CD4-positive, alpha-beta T cell (primary cell): ENCODE measurements at places on chromosomes 1 and 21. TPM values are rescaled to one million over a fixed set of nuclear protein-coding genes. Genes with fewer than 3 reads are reported as not detected.

Gene FCGR2B
- not detected for total RNA-seq

Gene TRIM33
- total RNA-seq, result 45.0 TPM

Gene ANGPTL7
- total RNA-seq, result not detected

Gene HSPG2
- 10.8 TPM for total RNA-seq

Gene ACKR1
- not detected for total RNA-seq

DNA sequence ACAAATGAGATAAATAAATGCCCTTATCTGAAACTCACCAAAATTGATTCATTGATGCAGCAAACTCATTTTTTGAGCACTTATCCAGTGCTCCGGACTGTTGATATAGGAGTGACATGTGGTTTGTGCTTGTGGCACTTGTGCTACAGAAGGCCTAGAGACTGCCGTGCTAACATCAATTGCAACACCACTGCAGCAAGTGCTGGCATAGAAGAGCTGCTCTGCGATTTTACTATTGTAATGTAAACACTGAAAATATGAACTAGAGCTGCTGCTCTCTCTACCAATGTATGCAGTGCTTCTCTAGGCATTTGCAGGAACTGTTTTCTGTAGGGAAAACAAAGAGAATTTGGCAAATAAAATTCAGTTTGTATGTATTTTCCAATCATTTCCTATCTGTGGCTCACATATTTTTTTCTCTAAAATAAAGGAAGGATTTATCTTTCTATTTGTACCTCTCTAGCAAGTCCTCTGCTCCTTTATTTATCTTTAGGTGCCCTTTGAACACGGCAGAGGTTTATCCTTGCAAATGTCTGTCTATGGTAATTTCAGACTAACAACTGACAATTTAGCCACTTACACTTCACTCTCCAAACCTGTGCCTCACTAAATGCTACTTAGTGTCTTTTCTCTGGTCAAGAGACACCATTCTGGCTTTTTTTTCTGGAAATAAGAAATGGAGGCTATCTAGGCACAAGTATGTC, 409.5 kb upstream of the ADGRL2 start:
- no peak for DNase-seq

GRCh38 chr1:162222014-162222413, 152.5 kb downstream of the NOS1AP start:
- no peak for DNase-seq

GRCh38 chr21:38925478-38925877, 119.7 kb downstream of the ETS2 start:
- no peak for DNase-seq
